ENCODE measurements at places on chromosomes 7 and 10. TPM values are rescaled to one million over a fixed set of nuclear protein-coding genes. Genes with fewer than 3 reads are reported as not detected.

Gene TRIM50
- not detected for total RNA-seq

Gene STEAP1B
- 9.5 TPM for total RNA-seq

DNA sequence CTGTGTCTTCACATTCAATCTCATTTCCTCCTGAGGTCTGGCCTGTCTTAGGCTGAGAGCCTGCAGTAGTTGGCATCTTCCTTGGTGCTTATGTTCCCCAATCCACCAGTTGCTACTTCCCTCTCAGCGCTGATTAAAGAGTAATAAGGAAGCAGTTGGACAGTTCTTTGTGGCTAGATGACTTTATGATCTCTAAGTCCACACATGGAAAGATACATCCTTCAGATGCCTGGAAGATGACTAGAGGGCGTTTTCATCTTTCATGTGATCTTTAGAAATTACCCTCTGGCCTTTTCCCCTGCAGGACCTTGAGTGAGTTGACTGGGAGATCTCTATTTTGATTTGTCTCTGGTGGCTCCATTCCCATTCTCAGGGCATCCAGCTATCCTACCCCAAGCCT lies 204.5 kb downstream of the GRM3 start:
- no peak overlapping the region for H3K27ac ChIP-seq
- H3K4me1 ChIP-seq = peaks cover 8% of the 10 kb centered on the region
- no peak for DNase-seq
- peaks cover 5% of the 10 kb centered on the region for H3K36me3 ChIP-seq

DNA sequence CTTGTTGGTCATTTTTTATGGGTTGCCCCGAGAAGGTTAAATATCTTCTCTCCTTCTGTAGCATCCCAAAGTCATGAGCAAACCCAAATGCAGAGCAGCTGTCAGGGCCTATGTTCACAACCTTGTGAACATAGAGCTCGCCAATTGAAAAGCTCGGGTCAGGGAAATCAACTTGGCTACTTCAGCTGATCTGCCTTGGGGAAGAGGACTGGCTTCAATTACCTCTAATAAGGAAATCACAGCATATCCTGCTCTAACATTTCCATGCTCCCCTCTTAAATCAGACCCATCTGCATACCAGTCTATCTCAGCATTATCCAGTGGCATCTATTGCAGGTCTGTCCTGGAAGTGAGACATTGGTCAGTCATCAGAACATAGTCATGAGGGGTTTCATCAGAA lies 105.6 kb downstream of the ANKRD26 start:
- peaks cover 23% of the 10 kb centered on the region for H3K36me3 ChIP-seq
- no peak for DNase-seq
- H3K4me3 ChIP-seq = no peak overlapping the region
- H3K27ac ChIP-seq = peak overlapping the region; percentile 32

- H3K4me3 ChIP-seq = no peak overlapping the region
- no peaks in the 10 kb centered on the region for H3K27me3 ChIP-seq
- H3K4me1 ChIP-seq = peaks cover 23% of the 10 kb centered on the region
- no peak overlapping the region for H3K27ac ChIP-seq
- no peak for DNase-seq
Measured at GRCh38 chr7:152399344-152399743, 36.5 kb downstream of the KMT2C start.

DNA sequence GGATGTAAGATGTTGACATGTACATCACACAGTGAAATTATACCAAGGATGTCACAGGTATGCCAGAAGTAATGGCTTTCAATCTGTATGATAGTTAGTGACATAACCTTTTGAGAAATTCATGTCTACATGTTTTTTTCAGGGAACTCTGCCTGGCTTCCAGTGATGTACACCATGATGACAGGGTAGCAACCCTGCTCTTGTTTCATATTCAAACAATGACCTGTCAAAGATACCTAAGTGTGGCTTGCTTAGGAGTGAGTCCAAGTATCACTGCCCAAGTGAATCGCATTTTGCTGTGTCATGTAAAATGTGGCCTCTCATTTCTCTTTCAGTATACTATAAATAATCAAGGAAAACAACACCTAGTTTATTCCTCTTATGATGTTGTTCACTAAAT lies 205.8 kb upstream of the DKK1 start:
- peaks cover 5% of the 10 kb centered on the region for H3K4me1 ChIP-seq
- no peak for DNase-seq
- H3K27ac ChIP-seq = no peak overlapping the region
- H3K36me3 ChIP-seq = no peaks in the 10 kb centered on the region

DNA sequence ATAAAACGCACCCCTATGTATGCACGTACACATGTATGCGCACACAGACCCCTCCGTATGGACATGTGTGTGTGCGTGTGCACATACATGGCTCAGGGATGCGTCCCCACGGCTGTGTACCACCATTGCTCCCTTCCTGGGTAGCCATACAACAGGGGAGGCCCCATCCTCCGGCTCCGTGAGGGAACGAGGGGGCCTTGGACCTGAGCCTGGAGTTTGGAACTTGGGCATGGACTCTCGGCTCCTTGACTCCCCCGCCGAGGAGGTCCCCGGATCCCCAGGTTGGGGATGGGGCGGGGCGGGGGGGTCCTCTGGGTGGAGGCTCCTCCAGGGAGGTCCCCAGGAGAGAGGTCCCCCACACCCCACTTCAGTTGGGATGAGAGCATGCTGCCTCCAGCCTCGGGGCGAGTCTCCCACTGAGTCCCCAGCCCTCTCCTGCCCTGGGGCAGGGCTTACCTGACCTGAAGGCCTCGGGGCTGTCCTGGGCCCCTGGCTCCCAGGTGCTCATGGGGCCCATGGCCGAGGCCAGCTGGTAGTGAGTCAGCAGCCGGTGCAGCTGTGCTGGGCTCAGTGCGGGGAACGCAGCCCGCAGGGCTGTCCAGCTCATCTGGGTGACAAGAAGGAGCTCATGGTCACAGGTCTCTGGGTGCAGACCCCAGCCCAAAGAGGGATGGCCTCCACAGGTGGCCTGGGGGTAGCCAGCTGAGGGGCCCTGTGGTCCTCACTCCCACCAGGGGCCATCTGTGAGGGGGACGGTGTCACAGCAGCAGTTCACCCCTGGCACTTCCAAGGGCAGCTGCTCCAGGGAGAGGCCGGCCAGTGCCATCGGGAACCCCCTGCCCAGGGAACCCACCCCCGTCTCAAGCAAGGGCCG lies 29.9 kb downstream of the AP5Z1 start:
- no peak for DNase-seq
- no peak overlapping the region for H3K4me3 ChIP-seq
- no peaks in the 10 kb centered on the region for H3K27me3 ChIP-seq
- no peak overlapping the region for H3K27ac ChIP-seq
- peaks cover 4% of the 10 kb centered on the region for H3K4me1 ChIP-seq

GRCh38 chr7:135884495-135885232 lies 92.5 kb downstream of the MTPN start:
- H3K36me3 ChIP-seq = no peaks in the 10 kb centered on the region
- H3K27me3 ChIP-seq = no peaks in the 10 kb centered on the region
- no peak overlapping the region for H3K4me3 ChIP-seq
- DNase-seq = no peak
- H3K27ac ChIP-seq = no peak overlapping the region

- H3K27me3 ChIP-seq = no peaks in the 10 kb centered on the region
- H3K36me3 ChIP-seq = no peaks in the 10 kb centered on the region
- DNase-seq = no peak
- peak within 1 kb of the TSS; percentile 85 for H3K27ac ChIP-seq
Measured at GRCh38 chr7:100464210-100464660, at the start of gene SPACDR. Gene SPACDR, minus strand, starts transcription at chr7:100464260. Its CDS starts 235 bp downstream, at chr7:100464025.

DNA sequence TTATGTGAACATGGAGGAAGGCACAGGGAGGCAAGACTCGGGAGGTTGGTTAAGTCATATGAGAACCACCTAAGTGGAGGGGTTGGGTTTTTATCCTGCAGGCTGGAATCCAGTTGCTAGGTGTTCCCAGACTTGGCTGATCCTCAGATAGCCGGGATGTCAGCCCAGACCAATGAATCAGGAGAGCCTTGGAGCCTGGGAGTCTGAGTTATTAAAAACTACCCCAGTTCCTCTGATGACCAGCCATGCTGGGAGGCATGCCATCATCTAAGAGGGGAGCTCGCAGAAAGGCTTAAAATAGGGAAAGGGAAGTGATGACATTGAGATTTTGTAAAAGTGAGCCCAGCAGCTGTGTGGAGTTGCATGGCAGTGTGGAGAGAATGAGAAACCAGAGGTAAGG lies 238.1 kb downstream of the ZNF248 start:
- no peak overlapping the region for H3K27ac ChIP-seq
- no peaks in the 10 kb centered on the region for H3K4me1 ChIP-seq
- DNase-seq = no peak
- peaks cover 11% of the 10 kb centered on the region for H3K36me3 ChIP-seq
- H3K27me3 ChIP-seq = no peaks in the 10 kb centered on the region
- H3K4me3 ChIP-seq = no peak overlapping the region

Data from neural crest cell (in vitro differentiated cells).